Left renal cortex interstitium (tissue), 4 donors: ENCODE measurements at places on chromosomes 4 and X.

DNA sequence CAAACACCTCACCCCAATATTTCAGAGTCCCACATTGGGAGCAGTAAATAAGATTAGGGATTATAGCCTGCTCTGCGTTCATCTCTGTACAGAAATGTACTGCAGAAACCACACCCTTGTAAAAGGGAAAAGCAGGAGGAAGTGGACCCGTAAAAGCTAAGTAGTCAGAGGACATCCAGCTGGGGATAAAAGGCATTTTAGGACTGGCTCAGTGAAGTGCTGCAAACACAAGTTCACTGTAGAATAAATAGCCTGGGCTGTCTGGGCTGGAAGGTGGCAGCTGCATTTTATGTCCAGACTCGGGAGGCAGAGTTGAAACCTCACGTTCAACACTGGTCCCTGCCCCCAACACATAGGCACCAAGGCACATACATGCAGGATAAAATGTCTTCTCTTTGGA is 178.7 kb upstream of the FAT1 start:
- no peak for DNase-seq

DNA sequence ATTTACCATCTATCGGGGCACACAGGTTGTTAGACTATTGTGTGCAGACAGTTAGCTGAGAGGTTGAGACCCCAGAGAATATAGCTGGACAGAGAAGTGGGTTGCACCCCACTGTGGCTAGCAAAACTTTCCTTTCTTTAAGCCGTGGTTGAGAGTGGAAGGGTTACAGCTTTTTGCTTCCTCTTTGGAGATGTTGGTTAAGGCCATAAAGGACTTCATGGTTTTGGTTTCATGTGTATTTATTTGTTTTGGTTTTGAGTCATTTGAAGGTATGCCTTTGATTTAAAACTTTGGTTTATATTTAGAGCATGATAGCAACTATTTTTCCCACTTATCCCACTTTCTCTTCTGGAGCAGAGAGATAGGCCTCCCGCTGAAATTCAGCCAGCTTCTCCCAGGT is 274.3 kb upstream of the IL1RAPL1 start:
- DNase-seq, result no peak

DNA sequence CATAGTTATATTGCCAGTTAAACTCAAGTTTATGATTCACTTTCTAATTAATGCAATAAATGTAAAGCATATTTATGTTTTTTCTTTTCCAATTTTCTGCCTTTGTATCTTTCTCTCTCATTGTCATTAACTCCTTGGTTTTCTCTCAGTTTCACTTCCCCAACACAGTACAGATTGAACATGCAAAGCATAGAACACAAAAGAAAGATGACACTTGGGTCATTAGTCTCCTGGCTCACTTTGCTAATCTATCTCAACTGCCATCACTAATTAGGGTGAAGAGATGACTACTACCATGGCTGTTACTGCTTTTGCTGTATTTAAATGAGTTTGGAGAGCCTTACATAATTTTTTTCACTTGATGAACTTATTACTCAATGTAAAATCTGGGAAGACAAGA is 12.3 kb upstream of the NAA11 start:
- no peak for DNase-seq

DNA sequence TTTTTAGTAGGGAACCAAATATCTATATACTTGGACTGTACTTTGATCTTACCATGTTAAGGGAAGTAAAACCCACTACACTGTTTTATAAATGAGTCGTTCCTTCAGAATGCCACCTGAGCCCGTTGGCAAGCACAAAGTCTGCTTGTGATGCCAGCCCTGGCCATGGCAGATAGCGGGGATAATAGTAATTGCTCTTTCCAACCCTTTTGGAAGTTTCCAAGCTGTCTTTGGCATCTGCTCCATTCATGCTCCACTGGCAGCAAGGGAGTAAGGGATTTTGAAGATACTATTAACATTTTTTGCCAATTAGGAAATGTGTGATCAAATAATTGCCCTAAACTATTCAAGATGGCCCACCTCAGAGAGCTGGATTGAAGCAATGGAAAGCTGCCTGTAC is 689.2 kb upstream of the SLIT2 start:
- no peak for DNase-seq

DNA sequence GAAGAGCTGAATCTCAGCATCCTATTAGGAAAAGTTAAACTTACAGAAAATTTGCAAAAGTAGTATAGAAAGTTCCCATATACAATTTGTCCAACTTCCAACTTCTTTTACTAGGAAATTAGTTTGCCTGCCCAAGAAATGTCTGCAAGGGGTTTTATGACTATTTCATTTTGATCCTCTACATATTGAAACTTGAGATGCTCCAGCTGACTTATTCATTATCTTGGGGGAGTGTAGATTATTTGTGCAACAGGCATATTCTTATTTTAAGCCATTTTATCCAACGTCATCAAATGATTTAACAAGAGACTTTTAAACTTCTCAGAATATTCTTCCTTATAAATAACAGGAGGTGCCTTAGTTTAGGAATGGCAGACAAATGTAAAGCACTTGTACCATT is 317.1 kb upstream of the FTHL17 start:
- DNase-seq, result no peak

DNA sequence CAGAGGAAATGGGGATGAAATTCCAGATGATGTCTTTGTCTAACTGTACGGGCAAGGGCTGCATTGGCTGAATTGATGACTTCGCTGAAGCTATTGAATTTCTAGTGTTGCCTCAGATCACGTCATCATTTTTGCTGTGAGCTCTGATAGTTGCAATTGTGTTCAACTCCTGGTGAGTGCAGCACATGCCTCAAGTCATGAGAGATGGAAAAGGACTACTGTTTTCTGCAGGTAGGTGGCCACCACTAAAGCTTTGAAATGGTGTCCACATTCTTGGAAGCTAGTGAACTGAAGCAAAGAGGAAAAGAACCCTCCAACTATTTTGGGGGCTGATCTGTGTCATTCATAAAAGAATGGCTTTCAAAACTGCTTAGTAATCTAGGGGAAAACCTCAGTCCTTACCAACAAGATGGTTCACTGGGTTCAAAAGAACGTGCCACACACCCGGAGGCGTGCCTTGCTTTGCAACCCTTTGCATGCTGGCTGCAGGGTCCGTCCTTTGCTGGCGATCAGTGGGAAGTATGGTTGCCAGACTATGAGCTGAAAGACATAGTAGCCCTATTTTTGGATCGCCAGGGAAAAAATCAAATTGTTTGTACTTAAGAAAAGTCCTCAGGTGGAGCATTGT is 88.1 kb upstream of the STOX2 start:
- DNase-seq, result no peak

- no peak for DNase-seq
Observed at GRCh38 chrX:73267206-73267605, 52.6 kb upstream of the NAP1L2 start.

DNA sequence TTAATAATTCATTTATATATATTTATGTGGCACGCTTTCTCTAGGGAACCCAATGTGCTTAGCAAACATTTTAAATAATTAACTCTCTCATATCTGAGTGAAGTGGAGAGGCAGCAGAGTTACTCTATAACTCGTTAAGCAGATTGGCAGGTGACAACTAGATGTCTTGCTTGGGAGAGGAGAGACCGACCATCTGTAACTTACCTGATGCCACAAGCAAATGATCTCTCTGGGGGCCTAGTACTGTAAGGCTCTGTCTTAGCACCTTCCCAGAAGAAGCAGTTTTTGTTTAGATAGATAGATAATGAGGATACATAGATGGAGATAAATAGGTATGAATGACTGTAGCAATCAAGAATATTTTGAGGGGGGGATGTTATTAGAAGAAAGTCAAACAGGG is 11.9 kb upstream of the SEL1L3 start:
- DNase-seq, result no peak

GRCh38 chrX:38336538-38337240 is 9.4 kb upstream of the RPGR start:
- DNase-seq, result no peak

GRCh38 chr4:8507196-8507570 is 66.6 kb downstream of the TRMT44 start:
- no peak for DNase-seq

DNA sequence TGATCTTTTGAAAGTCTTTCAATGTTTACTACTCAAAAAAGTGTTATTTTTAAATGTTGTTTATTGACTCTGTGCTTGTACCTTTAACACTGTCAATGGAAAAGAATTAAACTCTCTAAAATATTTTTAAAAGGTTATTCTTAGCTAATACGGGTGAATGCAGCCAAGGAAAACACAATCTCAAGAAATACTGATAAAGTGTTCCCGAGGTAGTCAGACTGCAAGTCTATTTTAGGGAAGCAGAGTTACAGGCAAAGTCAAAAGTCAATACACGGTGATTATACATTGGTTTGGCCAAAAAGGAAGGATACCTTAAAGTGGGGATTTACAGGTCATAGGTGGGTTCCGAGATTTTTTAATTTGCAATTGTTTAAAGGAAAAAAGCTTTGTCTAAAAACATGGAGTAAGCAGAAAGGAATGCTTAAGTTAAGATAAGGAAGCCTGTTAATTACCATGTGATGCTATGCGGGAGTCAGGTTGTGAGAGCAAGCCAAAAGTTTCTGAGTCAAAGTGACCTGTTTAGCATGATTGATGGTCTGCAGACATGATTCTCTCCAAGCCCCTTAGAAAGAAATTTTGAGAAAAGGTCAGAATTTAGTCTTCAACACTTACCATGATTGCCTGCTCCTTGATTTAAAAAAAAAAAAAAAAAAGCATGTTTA is 288.4 kb downstream of the KLHL4 start:
- DNase-seq, result no peak

- no peak for DNase-seq
Observed at GRCh38 chr4:108166038-108166437, 2.7 kb downstream of the LEF1 start.

DNA sequence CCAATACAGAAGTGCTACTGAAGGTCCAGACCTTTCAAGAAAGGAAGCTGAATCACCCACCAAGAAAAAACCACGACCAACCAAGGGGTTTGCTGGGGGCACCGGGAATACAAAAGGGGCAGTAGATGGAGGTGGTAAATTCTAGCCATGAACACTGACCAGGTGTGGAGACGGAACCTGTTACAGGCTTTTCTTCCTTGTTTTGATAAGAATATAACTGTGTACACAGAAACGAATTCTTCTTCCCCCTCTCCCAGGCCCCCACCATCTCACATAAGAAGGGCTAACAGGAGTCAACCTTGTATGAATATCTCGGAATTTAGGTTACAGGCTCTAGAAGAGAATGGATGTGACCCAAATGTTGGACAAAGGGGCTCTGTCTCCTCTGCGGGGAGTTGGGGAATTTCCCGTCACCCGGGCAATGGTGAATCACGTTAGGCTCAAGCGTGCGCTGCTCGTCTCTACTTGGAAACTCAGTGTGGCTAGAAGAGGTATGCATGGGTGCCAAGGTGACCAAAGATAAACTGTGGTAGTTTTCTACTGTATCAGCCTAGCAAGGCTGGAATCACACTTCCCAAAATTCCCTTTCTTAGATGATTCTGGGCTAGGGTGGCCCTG is 87.0 kb downstream of the AFAP1 start:
- no peak for DNase-seq

DNA sequence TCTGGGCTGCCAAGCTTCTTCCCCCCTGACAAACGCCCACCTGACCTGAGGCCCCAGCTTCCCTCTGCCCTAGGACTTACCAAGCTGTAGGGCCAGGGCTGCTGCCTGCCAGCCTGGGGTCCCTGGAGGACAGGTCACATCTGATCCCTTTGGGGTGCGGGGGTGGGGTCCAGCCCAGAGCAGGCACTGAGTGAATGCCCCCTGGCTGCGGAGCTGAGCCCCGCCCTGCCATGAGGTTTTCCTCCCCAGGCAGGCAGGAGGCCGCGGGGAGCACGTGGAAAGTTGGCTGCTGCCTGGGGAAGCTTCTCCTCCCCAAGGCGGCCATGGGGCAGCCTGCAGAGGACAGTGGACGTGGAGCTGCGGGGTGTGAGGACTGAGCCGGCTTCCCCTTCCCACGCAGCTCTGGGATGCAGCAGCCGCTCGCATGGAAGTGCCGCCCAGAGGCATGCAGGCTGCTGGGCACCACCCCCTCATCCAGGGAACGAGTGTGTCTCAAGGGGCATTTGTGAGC is 37.0 kb downstream of the HTRA3 start:
- no peak for DNase-seq

DNA sequence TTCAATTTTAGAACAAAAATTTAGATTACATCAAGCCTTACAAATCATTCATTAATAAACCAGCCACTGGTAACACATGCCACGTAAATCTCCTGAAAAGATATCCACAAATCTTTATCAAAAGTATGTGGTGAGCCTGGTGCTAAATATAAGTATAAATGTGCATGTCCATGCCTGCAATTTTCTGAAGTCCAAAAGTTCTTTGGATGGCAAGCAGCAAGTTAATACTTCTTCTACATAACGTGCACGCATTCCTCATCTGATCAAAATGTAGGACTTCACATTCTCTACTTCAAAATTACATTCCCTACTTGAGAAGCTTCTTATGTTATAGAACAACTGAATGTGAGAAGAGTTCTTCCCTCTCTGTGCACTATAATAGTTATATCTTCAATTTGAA is 49.8 kb downstream of the HHIP start:
- no peak for DNase-seq

DNA sequence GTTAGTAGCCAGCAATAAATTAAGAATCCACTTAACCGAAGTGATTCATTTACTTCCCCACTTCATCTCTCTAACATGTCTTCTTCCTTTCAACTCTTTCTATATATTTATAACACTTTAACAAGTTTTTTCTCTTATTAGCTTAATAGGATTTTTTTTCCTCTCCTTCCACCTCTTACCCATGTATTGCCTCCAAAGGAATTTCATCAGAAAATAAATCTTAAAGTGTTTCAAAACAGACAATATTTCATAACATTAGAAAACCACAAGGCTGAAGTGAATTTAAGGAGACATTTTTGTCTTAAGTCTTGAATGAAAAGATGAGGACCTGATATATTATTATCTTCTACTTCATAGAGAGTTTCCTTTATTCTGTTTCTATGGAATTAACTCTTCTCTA is 101.5 kb downstream of the PDGFC start:
- no peak for DNase-seq

GRCh38 chrX:109830157-109830703 is 97.2 kb upstream of the ACSL4 start:
- DNase-seq, result no peak

DNA sequence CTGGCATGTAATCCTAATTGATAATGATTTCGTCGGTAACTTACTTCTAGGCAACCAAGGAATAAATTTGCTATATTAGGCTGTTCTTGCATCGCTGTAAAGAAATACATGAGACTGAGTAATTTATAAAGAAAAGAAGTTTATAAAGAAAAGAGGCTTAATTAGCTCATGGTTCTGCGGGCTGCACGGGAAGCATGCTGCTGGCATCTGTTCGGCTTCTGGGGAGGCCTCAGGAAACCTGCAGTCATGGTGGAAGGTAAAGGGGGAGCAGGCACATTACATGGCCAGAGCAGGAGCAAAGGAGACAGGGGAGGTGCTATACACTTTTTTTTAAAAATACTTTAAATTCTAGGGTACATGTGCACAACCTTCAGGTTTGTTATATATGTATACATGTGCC is 290.2 kb downstream of the STK32B start:
- no peak for DNase-seq

DNA sequence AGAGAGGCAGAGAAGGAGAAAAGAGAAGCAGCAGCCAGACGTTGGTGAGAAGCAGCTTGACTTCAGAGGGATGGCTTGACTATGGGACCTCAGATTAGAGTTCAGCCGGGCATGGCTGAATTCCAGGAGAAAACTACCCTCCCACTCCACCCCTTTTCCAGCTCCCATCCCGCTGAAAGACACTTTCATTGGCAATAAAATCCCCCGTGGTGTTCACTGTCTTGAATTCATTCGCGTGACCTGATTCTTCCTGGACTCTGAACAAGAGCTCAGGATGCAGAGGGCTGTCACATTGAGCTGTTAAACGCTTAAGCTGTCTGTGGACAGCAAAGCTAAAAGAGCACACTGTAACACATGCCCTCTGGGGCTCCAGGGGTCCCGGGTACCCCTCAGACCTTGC is 1575.3 kb upstream of the AGA start:
- no peak for DNase-seq
